Cortex of kidney (tissue), 1 donor: ENCODE measurements at places on chromosomes 2 and 18.

DNA sequence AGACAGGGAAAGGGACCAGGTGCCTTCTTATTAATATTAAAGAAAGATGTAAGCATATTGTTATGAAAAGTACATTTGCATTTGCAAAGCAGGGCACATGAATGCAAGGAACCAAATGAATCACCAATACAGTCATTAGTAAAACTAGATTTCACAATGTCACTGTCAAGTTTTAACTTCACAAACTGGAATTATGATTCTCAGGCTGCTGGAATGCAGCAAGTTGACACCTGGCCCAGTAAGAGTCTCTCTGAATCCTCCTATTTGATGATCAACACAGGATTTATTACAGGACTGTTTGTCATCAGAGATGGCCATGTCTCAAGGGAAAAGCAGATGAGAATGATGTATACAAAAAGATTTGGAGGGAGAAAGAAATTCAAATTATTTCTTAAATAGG lies 72.9 kb upstream of the STK39 start:
- DNase-seq = no peak

DNA sequence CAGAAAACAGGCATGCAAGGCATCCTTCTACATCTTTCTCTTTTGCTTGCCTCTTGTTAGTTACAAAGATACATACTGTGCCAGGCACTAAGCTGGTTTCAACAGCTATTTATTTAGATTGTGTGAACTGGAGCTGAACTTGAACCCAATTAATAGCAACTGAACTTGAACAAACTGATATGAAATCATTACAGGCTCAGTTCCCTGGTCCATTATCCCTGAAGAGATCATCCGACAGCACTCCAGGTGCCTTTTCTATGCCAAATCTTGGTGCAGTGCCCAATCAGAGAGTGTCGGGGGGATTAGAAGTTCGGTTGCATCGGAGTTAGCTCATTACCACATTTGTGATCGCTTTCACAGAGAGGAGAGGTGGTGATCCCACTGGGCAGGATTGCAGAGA lies 477.6 kb downstream of the PARD3B start:
- DNase-seq = no peak

GRCh38 chr18:38602341-38602740 lies 1036.7 kb upstream of the CELF4 start:
- DNase-seq = no peak

DNA sequence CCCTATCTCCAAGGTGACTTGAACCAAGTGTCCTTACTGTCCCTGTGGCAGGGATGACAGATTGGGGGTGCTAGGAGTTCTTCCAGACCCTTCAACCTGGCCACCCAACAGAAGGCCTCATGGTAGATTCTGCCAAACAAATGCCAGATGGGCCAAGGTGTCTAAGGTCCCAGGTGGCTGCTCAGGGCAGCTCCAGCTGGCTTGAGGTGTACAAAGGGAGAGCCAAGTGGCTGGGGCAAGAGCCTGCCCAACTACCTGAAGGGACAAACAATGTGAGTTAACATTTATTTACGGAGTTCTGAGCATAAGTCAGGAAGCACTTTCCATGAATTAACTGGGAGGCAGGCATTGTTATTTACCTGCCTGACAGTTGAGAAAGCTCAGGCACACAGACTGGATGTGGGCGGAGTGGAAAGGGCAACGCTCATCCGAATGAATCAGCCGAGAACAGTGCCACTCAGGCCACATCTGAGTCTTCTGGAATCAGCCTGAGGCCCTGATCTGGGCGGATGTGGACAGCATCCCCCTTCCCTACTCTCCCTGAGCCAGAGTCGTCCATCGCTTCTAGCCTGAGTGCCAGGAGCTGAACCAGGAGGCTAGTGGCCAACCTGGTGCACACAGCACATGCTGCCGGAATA lies 4.4 kb upstream of the KCNIP3 start:
- DNase-seq = no peak

GRCh38 chr18:12336171-12336613 lies 28.2 kb downstream of the TUBB6 start:
- no peak for DNase-seq

DNA sequence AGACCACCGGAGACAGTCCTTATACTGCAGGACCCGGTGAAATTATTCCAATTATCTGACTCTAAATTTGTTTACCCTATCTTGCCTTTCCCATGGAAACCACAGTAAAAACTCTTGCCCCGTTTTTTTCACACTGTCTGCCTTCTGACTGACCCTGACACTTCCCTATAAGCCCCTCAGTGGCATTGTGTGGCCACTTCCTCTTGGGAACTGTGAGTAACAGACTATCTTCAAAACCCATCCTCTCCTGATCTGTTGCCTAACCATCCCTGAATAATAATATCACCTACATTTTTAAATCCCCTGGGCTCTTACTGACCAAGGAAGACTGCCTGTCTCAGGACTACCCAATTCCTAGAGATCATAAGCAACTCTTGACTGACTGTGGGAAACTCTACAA lies 42.6 kb upstream of the RNF152 start:
- no peak for DNase-seq

GRCh38 chr2:187581125-187581896 lies 27.1 kb upstream of the TFPI start:
- DNase-seq = no peak

DNA sequence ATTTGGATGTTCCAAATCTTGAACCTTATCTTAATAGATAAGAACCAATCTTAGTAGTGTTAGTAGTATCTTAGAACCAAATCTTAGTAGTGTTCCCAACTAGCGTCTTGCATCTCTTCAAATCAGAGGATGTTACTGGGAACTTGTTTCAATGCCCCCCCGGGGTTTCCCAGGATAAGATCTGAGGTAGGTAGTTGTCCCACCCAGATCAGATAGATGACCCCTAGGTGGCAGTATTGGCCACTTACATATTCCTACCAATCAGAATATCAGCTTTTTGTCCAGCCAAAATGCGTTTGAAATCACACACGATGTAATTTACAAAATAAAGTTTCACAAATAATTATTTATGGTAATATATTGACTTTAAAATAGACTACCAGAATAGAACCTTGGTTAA lies 314.8 kb downstream of the MBD2 start:
- no peak for DNase-seq

DNA sequence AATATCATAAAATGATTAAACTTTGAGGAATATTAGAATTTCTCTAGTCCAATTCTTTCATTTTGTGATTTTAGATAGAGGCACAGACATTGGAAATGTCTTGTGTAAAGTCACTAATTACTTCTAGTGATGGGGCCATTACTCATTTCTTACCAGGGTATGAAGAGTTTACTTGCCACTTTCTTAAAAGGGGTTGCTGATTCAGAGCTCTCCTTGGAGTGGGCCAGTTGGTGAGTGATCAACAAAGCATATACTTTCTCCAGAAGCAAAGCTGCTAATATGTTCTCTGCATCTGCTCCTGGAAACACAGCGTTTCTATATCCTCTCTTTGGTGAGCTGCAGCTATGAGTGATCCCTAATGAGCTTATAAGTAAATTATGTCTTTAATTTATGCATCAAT lies 408.9 kb upstream of the LRATD1 start:
- DNase-seq = no peak

DNA sequence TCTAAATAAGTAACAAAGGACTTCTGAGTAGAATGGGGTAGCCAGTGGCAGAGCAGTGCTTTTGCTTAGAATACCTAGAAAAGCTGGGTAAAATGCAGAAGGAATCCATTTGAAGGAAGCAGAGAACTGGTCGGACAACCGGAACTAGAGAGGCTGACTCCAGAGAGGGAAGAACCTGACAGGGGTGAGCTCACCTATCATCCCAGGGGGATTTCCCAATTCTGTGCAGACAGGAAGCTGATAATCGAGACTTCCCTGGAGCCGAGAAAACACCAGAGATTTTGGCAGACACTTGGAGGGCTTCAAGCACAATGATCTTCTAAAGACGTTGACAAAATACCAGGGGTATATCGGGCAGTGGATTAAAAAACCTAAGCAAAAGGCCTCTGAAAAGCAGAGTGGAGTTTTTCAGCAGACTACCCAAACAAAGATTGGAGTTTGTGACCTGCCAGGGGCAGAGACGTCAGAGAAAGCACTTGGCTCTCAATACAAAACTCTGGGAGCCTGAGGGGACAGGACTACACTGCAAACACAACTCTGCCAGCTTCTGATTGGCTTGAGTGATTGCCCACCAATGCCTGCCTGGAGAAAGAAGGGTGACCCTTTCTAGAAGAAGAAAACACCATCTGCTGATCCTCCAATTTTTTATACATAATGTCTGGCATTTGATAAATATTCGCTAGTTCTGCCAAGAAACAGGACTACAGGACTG lies 67.5 kb upstream of the TTN start:
- DNase-seq = no peak

DNA sequence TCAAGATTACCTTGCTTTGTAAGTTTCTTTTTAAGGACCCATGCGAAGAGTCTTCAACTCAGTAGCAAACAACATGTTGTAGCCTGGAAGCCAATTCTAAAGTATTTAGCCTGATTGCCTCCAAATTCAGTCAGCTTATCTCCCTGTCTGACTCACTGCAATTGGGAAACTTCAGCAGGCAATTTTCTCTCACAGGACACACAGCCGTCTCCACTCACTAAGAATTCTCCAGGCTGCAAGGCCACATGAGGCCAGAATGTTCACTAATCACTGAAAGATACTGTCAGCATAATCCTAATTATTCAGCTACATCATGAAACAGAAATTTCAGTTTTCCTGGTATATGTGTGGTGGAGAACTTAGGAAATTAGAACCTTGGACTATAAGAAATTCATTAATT lies 78.1 kb upstream of the PDE1A start:
- DNase-seq = no peak

DNA sequence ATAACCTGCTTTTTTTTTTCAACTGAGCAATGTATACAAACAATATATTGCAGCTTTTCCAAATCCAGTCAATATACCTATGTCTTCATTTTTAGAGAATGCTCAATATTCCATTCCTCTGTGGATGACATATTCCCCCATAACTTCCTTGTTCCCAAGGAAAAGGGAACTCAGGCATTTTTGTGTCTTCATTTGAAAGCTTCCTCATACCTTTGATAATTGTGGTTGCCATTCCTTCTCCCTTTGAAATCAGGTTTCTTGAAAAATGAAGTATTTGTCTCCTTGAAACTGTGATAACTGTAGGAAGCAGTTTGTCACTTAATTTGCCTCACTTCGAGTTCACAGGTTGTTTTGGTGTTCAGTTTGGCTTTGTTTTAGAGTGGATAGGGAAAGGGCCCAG lies 13.5 kb downstream of the ELAC1 start:
- DNase-seq = no peak

GRCh38 chr2:106197878-106198277 lies 3.8 kb upstream of the UXS1 start:
- no peak for DNase-seq

GRCh38 chr18:74529378-74529777 lies 4.9 kb upstream of the CNDP1 start:
- DNase-seq = no peak

GRCh38 chr2:127527001-127527804 lies 914 bp upstream of the IWS1 start:
- DNase-seq = no peak

- no peak for DNase-seq
Observed at GRCh38 chr2:172357442-172357841, 69.9 kb upstream of the ITGA6 start.

- DNase-seq = no peak
Observed at GRCh38 chr2:63569740-63570139, 18.5 kb downstream of the WDPCP start.

GRCh38 chr2:66508484-66509071 lies 73.7 kb downstream of the MEIS1 start:
- no peak for DNase-seq

DNA sequence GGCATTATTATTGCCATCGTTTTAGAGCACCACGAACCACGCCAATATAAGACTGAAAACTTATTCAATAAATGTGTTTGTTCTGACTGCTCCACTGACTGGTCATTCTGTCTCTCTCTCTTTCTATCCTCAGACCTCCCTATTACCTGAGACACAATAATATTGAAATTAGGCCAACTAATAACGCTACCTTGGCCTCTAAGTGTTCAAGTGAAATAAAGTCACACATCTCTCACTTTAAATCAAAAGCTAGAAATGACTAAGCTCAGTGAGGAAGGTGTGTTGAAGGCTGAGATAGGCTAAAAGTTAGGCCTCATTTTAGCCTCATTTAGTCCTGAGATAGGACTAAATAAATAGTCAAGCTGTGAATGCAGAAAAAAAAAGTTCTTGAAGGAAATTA lies 38.8 kb downstream of the G6PC2 start:
- no peak for DNase-seq

- DNase-seq = no peak
Observed at GRCh38 chr2:35415282-35415681, 940.3 kb upstream of the CRIM1 start.

- no peak for DNase-seq
Observed at GRCh38 chr2:200350850-200351285, 44.4 kb downstream of the SPATS2L start.

DNA sequence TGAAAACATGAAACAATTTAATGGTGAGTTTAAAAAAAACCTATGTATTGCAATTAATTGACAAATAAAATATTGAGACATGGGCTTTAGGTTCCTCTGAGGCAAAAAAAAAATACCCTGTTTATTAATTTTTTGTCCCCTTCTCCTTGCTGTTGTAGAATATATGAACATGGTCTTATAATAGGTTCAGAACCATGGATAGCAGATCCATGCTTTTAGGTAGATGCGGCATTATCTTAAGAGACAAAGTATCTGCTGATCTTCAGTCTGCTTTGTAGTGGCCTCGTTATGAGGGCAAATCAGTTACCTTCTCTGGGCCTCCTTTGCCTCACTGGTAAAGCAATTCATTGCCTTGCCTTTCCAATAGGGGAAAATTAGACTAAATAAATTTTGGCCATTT lies 850.7 kb downstream of the NRXN1 start:
- no peak for DNase-seq

- DNase-seq = no peak
Observed at GRCh38 chr2:238971318-238972145, 123.6 kb downstream of the TWIST2 start.

GRCh38 chr2:224058048-224058775 lies 19.1 kb upstream of the SERPINE2 start:
- no peak for DNase-seq

GRCh38 chr2:210250622-210251021 lies 25.4 kb upstream of the ACADL start:
- no peak for DNase-seq

- no peak for DNase-seq
Observed at GRCh38 chr2:15769676-15770547, 170.4 kb upstream of the MYCN start.

DNA sequence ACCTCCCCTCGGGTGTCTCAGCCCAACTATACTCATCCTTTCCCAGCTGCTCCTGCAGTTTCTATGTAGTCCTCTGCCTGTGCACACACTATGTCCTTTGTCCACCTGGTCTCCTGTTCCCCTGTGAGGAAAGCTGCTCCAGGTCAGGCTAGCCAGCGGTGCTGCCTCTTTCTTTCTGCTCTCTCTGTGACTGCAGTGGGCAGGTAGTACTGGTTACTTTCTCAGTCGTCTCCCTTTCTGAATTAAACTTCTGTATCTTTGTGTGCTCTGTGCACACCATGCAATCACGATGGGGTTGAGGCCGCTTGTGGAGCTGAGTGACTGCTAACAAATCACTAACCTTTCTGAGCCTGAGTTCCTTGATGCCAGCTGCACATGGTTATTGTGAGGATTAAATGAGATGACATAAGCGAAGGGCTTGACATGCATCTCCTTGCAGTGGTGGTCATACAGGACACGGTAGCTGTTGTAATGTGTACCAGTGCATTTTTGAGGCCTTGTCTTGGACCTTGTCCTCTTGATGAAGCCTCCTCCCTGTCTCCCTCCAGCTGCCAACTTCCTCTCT lies 3.5 kb downstream of the FARP2 start:
- no peak for DNase-seq
